ENCODE measurements at places on chromosomes 4 and X. TPM values are rescaled to one million over a fixed set of nuclear protein-coding genes. Genes with fewer than 3 reads are reported as not detected.

PDZD4 gene
- not detected for polyA plus RNA-seq

SLIT2 gene
- 0.01 TPM for polyA plus RNA-seq

POLR2B gene
- 89.6 TPM for polyA plus RNA-seq

RNF212 gene
- polyA plus RNA-seq = not detected

SLC10A6 gene
- not detected for polyA plus RNA-seq

SPIN2A gene
- 0.26 TPM for polyA plus RNA-seq

SORBS2 gene
- polyA plus RNA-seq = 0.99 TPM

FAM9B gene
- polyA plus RNA-seq = not detected

CXorf49B gene
- polyA plus RNA-seq = not detected

ARX gene
- polyA plus RNA-seq = not detected

TBC1D19 gene
- 2.9 TPM for polyA plus RNA-seq

DRP2 gene
- polyA plus RNA-seq = 0.14 TPM

ADGRL3 gene
- polyA plus RNA-seq = not detected

FREM3 gene
- not detected for polyA plus RNA-seq

SSX4B gene
- polyA plus RNA-seq = not detected

SPANXA2 gene
- polyA plus RNA-seq = not detected

XPNPEP2 gene
- 0.05 TPM for polyA plus RNA-seq

ADH1A gene
- polyA plus RNA-seq = not detected

ARR3 gene
- not detected for polyA plus RNA-seq

MEPE gene
- not detected for polyA plus RNA-seq

TENM3 gene
- polyA plus RNA-seq = not detected

SULT1B1 gene
- not detected for polyA plus RNA-seq

PAGE2 gene
- not detected for polyA plus RNA-seq

HSFX2 gene
- polyA plus RNA-seq = not detected

MGARP gene
- polyA plus RNA-seq = not detected
